ENCODE measurements at places on chromosomes 6 and 20. TPM values are rescaled to one million over a fixed set of nuclear protein-coding genes. Genes with fewer than 3 reads are reported as not detected.

The IMPG1 gene
- not detected for total RNA-seq

The TMEM242 gene
- total RNA-seq = 8.1 TPM

The GSTA3 gene
- 0.39 TPM for total RNA-seq

The TMEM200A gene
- 9.3 TPM for total RNA-seq

The ZFP64 gene
- total RNA-seq = 11.5 TPM

The USP49 gene
- total RNA-seq = 5.0 TPM

The DBNDD2 gene
- 10.3 TPM for total RNA-seq

Measured in skin of body (tissue), 3 donors.